Aorta (tissue), 5 donors: ENCODE measurements at places on chromosomes 4 and X. TPM values are rescaled to one million over a fixed set of nuclear protein-coding genes. Genes with fewer than 3 reads are reported as not detected.

The VSIG4 gene
- total RNA-seq: 113 TPM

The WAS gene
- 12.4 TPM for total RNA-seq

The ADH1A gene
- 2.7 TPM for total RNA-seq

The MAP3K15 gene
- not detected for total RNA-seq

The ATP1B4 gene
- total RNA-seq: not detected
